Stimulated activated CD8-positive, alpha-beta memory T cell treated with anti-CD3 and anti-CD28 coated beads, Interleukin-4, amount 100 ng/mL, for 1 hour (primary cell): ENCODE measurements at places on chromosomes 4 and X.

- DNase-seq = no peak
Measured at GRCh38 chr4:787561-787981, 38.4 kb downstream of the CPLX1 start.

DNA sequence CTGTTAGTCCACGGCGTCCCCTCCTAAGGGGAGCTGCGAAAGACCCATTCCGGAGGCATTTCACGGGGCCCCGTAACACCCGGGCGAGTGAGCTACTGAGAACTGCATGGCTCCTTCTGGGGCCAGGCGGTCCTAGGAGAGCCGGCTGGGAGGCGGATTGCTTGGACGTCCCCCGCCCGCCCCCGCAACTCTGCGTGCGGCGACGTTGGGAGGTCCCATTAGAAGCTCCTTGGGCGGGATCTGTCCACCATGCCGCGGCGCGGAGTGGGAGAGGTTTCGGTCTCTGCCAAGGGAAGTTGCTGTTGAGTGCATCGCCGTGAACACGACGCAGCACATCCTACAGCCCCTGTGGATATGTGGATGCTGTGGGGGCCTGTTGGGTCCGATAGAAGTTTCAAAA is 85.4 kb upstream of the IGFBP7 start:
- DNase-seq = no peak

DNA sequence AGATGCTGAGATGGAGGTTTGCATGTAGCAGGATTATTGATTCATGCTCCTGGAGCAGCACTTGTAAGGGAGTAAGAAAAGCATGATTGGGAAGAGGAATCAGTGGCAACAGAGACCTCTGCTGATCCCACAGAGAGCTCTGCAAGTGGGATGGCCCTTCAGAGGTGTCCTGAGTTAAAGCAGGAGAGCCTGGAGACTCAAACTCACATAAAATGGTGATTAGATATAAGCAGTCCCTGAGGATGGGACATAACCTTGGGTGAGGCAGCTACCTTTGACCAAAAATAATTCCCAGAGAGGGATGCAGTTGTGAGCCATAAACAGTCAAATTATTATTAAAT is 25.4 kb upstream of the BMPR1B start:
- no peak for DNase-seq

GRCh38 chr4:115090483-115091075 is 22.8 kb downstream of the NDST4 start:
- no peak for DNase-seq

GRCh38 chr4:11698033-11698432 is 269.3 kb upstream of the HS3ST1 start:
- no peak for DNase-seq

- no peak for DNase-seq
Measured at GRCh38 chr4:11470438-11471045, 41.8 kb upstream of the HS3ST1 start.

GRCh38 chrX:99901091-99901490 is 509.0 kb downstream of the PCDH19 start:
- DNase-seq = no peak

DNA sequence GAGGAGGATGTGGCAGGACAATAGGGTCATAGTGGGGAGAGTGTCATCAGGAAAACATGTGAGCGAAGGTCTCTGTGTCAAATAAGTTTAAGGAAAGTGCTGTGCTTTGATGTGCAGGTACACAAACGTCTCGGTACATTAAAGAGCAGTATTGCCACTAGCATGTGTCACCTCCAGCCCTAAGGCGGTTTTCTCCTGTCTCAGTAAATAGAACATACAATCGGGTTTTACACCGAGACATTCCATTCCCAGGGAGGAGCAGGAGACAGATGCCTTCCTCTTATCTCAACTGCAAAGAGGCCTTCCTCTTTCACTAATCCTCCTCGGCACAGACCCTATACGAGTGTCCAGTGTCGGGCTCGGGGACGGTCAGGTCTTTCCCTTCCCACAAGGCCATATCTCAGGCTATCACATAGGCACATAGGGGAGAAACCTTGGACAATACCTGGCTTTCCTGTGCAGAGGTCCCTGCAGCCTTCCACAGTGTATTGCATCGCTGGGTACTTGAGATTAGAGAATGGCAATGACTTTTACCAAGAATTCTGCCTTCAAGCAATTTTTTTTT is 684.5 kb downstream of the PDHA2 start:
- no peak for DNase-seq

DNA sequence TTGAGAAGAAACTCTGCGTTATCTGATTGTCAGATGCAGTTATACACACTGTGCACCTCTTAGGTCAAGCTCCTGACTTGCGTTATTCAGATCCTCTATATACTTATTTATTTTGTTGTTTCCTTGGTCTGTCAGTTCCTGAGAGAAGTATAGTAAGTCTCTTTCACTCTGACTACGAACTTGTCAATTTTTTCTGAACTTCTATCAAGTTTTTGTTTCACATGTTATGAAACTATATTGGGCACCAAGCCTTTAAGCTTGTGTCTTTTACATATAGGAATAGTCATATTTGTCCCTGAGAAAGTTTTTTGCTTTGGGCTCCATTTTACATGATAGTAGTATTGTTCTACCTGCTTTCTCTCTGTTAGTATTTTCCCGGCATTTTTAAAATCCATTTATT is 31.7 kb downstream of the ZNF275 start:
- DNase-seq = no peak

- DNase-seq = no peak
Measured at GRCh38 chr4:48681856-48682255, 98.2 kb downstream of the FRYL start.

GRCh38 chr4:2442175-2442993 is 23.6 kb downstream of the CFAP99 start:
- DNase-seq = no peak

- no peak for DNase-seq
Measured at GRCh38 chrX:76148753-76149152, 24.1 kb upstream of the PBDC1 start.

GRCh38 chr4:15756361-15756861 is 21.7 kb upstream of the CD38 start:
- DNase-seq = peak; percentile 40

- no peak for DNase-seq
Measured at GRCh38 chr4:107252571-107252970, 216.5 kb upstream of the DKK2 start.

DNA sequence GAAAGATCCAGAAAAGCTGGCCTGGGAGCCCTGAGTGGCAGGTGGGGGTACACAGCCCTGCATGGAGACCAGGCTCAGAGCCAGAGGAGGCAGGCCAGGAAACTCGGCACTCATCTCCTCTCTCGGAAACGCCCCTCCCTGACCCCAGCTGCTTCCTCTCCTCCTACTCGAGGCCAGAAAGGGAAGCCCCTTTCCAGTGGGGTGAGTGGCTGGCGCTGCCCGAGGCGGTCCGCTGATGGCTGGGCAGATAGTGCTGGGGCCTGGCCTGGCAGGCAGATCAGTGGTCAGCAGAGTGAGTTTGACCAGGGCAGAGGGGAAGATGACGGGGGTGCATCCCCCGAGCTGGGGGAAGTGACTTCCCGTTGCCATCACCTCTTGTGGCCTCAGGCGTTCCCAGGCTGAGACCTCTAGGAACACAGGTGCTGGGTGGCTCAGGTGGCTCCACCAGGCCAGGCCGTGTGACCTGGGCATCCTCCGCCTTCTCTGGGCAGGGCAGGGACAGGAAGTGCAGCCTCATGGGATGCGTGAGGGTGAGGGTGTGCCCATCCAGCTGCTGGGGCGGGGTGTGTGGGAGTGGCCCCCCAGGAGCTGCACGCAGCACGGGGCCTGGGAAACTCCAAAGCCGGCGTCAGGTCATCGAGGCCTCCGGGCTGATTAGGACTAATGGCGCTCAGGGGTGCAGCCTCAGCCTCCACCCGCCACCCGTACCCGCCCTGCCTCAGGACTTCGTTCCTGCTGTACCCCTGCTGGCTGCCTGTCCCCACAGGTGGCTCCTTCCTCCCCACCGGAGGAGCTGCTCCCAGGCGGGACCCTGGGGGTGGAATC is 5.7 kb downstream of the SH3BP2 start:
- DNase-seq = no peak

GRCh38 chr4:48499551-48500066 is 9.6 kb downstream of the ZAR1 start:
- no peak for DNase-seq

DNA sequence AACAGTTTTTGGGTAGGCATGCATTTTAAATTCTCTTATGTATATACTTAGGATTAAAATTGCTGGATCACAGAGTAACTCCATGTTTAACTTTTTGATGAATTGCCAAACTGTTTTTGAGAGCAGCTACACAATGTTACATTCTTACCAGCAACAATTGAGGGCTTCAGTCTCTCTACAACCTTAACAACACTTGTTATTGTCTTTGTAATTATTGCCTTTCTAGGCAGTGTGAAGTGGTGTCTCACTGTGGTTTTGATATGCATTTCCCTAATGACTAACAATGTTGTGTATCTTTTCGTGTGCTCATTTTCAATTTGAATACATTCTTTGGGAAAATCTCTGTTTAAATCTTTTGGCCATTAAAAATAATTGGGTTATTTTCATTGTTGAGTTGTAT is 17.3 kb upstream of the F11 start:
- no peak for DNase-seq

- DNase-seq = no peak
Measured at GRCh38 chr4:119526786-119527550, 101.6 kb downstream of the PDE5A start.

GRCh38 chr4:3245676-3246075 is 3.3 kb upstream of the MSANTD1 start:
- DNase-seq = no peak

GRCh38 chrX:49960061-49960460 is 37.7 kb downstream of the CLCN5 start:
- no peak for DNase-seq

DNA sequence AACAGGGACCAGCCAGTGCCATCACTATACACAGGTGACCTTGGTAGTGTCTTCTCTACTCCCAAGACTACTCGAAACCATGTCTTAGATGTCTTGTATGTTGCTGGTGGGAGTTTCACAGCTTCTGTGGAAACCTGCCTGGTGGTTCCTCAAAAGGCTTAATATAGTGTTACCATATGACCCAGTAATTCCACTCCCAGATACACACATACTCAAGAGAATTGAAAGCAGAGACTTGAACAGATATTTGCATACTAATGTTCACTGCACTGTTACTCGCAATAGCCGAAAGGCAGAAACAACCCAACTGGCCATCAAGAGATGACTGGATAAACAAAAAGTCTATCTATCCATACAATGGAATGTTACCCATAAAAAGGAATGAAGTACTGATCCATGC is 3.1 kb downstream of the TFDP3 start:
- DNase-seq = no peak

DNA sequence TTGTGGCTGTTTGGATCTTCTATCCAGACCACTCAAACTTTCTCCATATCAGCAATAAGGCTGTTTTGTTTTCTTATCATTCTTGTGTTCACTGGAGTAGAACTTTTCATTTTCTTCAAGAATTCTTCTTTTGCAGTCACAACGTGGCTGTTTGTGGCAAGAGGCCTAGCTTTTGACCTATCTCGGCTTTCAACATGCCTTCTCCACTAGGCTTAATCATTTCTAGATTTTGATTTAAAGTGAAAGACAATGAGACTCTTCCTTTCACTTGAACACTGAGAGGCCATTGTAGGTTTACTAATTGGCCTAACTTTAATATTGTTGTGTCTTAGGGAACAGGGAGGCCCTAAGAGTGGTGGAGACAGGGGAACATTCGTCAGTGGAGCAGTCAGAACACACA is 19.1 kb downstream of the FGF2 start:
- DNase-seq = no peak

- DNase-seq = no peak
Measured at GRCh38 chr4:6368096-6368495, 98.4 kb downstream of the WFS1 start.

DNA sequence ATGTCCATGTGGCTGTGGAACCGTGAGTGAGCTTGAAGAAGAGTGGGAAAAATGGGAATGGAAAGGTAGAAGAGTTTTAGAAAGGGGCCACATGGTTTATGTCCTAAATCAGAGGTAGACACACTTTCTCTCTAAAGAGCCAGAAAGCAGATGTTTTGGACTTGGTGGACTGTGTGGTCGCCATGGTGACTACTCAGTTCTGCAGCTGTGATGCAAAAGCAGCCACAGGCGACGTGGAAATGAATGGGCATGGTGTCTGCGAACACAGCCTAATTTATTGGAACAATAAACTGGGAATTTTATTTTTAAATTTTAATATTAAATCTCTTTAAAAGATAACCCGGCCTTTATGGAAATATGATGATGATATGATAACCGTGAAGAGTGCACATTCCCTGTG is 386.0 kb upstream of the FAT1 start:
- DNase-seq = no peak

GRCh38 chrX:39936886-39937770 is 160.6 kb downstream of the BCOR start:
- no peak for DNase-seq

DNA sequence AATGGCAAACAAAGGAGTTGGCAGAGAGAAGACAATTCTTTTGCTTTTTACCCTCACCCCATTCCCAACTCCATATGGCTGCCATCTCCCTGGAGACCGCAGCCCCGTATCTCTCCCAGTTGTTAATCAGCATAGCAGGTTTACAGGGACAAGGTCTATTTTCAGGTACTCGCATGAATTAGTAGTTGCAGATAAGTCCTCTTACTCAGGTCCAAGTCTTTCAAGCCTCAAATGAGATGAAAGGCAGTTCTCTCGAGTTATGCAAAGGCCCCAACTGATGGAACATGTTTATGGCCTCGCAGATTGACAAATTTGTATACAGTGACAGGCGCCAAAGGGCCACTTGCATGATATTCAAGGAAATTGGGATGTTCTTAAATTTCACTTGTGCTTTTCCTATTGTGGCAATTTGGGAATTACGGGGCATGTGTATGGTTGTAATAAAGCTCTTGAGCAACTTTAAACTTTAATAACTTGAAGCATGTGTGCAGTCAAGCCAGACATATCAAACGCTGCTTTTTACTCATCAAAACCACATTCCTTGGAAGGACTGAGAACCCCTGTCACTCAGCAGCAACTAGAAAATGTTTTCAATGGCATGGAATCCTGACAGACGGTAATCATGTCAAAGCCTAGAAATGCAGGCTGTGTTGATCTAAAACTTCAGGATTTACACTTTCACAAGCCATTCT is 45.1 kb downstream of the KDR start:
- DNase-seq = no peak

DNA sequence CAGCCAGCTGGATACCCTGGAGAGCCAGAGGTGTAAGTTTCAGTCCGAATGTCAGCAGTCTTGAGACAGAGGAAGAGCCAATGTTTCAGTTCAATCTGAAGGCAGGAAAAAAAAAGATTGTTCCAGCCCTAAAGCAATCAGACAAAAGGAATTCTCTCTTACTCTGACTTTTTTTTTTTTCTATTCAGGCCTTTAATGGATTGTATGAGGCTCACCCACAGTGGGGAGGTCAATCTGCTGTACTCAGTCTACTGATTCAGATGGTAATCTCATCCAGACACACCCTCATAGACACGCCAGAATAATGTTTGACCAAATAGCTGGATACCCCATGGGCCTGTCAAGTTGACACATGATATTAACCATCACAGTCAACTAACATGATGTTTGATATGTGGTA is 51.9 kb downstream of the TEX13A start:
- no peak for DNase-seq

DNA sequence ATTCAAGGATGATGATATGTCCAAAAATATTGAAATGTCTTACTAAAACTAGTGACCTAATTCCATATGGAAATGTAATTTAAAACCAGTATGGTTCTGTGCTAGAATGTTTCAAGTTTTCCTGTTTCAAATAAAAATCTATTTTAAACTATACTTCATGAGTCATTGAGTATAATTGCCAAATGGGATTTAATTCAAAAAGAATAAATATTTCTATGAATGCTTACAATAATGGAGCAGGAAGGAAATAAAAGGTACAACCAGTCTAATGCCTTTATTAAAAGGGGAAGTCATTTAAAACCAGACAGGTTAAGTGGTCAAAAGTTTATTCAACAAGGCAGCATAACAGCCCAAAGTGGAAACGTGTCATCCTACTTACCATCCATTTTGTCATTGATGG is 2347.1 kb downstream of the PCDH7 start:
- no peak for DNase-seq
